ENCODE measurements at places on chromosomes 3 and 15.

- DNase-seq = no peak
These were observed 24.9 kb downstream of the POMGNT2 start for GRCh38 chr3:43080726-43081568.

DNA sequence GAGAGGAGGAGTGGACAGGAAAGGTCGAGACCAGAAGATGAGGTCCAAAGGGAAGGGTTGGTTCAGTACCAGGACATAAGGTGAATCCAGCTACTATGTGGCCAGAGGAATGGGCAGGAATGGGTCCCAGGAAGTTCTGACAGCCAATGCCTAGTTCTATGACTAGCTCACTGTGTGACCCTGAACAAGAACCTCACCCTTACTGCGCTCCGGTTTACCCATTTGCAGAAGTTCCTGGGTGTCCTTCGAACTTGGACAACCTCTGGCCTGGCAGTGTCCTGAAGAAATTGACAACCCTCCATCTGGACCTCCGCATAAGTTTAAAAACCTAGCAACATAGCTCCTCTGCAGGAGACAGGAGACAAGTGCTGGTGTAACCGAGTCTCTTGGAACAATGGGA lies 12.2 kb upstream of the PSTPIP1 start:
- DNase-seq = no peak

DNA sequence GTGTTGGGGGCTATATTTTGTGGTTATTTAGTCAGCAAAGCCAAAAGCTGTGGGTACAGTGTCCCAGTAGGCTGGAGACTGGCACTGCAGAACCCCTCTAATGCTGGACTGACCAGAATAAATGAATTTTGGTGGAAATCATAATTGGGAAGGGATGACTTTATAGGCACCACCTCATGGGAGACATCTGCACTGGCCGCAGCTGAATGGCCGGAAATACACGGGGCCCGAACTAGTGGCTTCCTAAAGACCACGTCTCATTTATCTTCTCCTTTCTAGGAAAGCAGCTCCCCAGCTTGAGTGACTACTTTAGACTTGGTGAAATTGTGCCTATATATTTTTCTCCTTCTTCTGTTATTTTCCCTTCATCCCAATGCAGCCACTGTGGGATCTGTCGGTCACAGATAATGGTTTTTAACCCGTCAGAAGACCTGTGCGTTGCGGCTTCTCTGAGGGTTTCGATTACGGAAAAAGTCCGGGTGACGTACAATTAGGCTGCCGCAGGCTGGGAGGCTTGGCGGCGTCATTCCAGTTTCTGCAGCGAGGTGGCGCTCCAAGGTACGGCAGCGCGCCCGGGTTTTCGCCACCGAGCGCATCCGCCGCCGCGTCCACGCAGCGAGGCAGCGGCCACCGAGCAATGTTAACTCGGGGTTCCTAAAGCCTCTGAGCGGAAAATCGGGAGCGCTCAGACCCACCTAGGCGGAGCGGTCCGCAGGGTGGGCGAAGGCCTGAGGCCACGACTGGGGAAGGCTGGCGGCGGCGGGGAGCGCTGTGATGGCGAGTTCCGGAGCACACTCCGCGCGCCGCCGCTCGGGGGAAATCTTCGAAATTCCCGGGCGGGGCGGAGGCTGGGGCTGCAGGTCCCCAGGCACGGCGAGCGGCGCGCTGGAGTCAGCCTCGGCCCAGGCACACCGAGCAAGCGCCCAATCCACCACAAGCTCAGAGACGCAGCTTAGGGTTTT lies 26.3 kb downstream of the NR2F2 start:
- DNase-seq = no peak

GRCh38 chr15:40722934-40723333 lies 28.0 kb downstream of the RAD51 start:
- no peak for DNase-seq

- DNase-seq = no peak
These were observed 164.8 kb upstream of the ATP11B start for GRCh38 chr3:182628531-182628930.

DNA sequence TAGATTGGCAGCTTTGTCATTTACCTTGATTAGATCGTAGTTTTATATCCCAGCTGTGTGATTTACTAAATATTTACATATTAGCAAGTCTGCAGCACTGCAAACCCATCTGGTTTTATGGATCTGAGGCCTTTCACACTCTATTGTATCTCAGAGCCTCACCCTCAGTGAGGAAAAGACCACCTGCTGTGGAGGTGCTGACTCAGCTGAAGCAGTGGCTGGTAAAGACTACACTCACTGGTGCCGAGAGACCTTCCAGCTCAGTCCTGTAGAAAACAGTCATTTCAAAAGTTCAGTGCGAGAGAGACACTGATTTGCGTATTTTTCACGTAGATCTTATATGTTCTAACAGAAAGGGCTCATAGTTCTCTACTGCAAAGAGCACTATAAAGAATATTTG lies 307.8 kb upstream of the TPM1 start:
- DNase-seq = no peak

GRCh38 chr3:13157986-13158385 lies 84.8 kb upstream of the IQSEC1 start:
- DNase-seq = no peak

DNA sequence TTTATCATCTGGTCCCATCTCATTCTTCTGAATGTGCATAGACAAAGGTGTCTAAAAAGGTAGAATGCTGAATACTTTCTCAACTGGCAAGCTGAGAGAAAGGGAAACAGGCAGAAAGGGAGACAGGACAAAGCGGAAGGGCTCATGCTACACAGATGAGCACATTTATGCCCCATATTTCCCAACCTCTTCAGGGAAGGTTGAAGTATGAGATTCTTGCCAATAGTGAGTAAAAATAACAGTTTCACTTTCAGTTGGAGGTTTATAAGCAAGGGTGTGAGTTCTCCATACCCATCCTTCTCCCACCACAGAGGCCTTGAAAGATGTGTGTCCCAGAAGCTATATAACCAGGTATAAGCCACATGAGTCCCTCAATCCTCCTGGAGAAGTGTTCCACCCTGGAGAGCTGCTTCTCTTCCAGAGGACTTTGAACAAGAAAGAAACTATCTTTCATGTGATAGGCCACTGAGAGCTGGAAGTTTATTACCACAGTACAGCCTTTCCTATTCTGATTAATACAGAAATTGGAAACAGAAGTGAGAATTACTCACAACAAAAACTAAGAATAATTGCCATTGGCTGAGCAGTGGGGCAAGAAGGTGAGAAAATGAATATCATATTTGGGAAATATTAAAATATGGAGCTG lies 709.4 kb upstream of the NR2F2 start:
- DNase-seq = no peak

DNA sequence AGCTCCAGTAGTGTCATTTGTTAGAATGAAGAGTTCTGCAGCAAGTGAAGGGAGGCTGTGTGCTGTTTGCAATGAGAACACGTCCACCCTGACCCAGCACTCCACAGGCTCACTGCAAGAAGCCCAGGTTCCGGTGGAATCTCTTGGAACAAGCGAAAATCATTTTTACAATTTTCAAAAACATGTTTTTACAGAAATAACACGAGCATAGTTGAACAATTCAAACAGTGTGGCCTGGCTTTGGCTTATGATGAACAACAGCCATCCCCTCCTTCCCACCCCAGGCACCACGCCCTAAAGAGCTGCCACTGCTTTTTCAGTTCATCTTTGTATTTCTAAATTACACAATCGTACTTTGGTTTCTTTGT lies 59.5 kb upstream of the KY start:
- no peak for DNase-seq

GRCh38 chr3:674116-674515 lies 418.7 kb upstream of the CNTN6 start:
- no peak for DNase-seq

DNA sequence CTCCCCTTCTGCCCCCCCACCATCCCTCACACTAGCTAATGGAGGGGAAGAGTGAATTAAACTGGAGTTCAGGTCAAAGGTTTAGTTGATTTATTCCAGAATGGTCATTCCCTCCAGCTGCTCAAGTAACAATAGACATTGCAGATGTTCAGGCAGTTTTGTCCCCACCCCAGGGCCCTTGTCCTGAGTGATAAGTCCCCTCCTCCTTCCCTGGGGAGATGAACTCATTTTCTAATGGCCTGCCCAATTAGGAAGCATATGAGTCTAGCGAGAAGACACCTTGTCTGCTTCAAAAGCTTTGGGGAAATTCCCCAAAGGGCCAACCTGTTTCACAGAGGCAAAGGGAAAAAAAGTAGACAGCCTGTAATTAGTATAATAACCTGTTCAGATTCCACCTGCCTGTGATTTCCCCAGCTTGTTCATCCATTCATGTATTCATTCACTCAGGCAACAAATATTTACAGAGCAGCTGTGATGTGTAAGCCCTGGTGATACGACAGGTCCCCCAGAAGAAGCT lies 165.3 kb downstream of the SHQ1 start:
- DNase-seq = no peak

DNA sequence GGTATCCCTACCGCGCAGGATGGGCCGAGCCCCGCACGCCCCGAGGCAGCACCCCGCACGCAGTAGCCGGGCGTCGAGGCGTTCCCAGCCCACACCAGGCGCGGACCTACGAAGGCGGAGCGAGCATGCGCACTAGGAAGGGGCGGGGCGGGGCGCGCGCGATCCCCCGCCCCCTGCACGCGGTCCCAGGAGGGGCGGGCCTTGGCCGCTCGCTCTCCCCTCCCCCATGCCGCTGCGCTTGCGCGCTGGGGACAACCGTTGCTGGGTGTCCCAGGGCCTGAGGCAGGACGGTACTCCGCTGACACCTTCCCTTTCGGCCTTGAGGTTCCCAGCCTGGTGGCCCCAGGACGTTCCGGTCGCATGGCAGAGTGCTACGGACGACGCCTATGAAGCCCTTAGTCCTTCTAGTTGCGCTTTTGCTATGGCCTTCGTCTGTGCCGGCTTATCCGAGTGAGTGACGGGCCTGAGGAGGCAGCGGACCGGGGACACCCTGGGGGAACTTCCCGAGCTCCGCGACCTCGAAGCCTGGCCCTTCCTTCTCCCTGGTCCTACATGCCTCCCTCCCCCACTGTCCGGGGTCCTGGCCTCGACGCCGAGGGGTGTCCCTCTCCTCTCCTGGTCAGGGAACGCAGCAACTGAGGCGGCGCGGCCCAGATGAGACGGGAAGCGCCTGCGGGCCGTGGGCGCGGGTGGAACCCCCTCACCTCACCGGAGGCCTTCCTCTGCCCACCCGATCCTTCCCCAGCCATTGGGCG lies at the start of gene SPESP1:
SPESP1 (plus strand) TSS at position 258 of the 755 bp plus-strand sequence; CDS start at position 387, 129 bp downstream.
- no peak for DNase-seq

GRCh38 chr3:10160925-10161324 lies 3.8 kb upstream of the IRAK2 start:
- no peak for DNase-seq

DNA sequence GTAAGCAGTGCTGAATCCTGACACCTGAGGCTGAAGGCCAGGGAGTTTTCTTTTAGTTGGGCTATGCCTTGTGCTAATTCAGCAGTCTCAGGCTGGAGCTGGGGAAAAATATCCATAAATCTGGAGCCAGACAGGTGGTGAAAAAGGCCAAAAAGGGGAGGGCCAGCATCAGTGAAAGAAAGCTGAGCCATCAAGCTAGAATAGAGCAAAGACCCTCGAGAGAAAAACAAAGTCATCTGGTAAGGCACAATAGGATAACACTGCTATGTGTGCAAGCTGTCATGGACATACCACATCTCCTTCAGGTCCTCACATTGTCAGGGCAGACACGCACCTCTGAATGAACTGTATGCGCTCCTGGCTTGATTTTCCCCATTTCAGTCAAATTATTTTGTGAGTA lies 687.9 kb downstream of the SQOR start:
- no peak for DNase-seq
